NCI-H1417 treated with DMSO at 0.1 percent for 48 hours (cell line): ENCODE measurements at places on chromosomes 5 and 9.

- no peak for DNase-seq
These were observed 1.7 kb downstream of the INPP5E start for GRCh38 chr9:136437839-136438547.

DNA sequence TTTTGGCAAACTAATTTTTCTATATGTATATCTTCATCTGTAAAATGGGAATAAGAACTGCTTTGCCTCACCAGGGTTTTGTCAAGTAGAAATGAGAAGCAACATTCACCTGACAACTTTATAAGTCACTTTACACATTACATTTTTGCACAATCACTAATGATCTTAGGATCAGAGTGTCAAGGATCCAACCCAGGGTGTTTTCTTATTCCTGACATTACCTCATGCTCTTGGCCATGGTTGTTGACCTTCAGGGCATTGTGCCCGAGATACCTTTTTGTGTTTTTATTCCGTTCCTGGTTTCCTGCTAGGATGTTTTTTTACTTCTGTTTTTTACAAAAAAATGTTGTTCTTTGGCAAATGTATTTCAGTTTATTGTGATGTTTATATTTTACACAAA is 22.2 kb upstream of the RASA1 start:
- DNase-seq: no peak

DNA sequence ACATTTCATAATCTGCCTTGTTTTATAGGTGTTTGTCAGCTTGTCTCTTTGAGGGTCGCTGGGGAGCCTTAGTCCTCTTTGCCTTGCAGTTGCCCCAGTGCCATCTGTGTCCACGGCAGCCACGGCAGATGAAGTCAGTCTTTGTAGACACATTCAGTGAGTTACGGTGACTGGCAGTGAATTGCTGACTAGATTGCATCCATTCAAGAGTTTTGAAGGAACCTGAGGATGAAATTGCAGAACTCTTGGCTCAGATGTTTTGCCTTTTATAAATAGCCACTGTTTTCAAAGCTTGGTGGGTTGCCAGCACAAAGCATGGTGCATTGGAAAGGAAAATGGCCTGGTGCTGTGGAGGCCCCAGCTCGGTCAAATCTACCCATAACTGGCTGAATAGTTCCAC is 125.6 kb downstream of the TRIO start:
- DNase-seq: no peak

DNA sequence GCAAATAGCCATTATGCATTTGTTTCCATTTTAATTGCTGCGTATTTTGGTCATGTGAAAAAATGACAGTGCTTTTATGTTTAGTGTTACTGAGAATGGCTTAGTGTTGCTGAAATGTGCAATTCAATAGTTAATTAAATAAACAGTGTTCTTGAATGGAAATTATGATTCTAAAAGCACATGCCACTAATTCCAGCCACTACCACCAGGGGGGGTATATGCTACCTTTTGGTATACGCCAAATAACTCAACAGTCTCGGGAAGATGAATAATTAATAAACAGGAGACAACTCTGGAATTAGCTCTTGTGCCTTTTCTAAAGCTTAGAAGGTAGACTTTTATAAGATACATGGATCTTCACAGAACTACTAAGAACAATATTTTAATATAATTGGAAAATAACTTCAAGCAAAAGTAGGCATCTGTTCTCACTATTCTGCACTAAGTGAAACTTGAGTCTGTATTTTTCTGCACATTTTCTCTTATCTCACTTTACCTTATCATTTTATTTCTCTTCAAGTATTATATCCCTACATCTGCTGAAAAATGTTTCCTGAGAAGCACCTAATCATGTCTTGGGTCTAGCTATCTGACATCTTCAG is 83.5 kb upstream of the MINAR2 start:
- DNase-seq: no peak

DNA sequence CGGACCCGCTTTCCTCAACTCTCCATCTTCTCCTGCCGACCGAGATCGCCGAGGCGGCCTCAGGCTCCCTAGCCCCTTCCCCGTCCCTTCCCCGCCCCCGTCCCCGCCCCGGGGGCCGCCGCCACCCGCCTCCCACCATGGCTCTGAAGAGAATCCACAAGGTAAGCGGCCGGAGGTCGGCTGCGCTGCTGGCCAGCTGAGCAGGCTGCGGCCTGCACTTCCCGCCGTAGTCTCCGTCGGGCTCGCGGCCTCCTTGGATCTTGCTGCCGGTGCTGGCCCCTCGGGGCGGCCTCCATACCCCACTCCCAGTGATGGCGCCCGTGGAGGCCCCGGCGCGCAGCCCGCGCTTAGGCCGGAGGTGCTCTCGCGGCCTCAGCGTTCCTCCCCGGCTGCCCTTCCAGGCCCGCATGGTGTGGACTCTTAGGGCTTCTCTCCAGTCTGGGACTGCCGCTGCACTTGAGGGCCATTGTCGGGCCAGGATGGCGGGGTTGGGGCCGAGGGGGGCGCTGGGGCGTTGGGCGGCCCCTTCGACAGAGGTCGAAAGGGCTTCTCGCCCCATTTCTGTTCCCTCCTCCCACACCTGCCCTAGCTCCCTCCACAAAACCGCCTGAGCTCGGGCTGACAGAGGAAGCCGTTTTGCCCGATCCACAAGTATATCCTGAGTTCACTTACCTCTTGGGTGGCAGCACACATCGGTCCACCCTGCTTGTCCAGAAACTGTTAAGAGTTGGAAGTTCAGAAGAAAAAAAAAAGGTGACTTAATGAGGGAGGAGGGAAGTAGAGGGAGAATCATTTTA is 714 bp downstream of the UBE2D2 start:
- no peak for DNase-seq

DNA sequence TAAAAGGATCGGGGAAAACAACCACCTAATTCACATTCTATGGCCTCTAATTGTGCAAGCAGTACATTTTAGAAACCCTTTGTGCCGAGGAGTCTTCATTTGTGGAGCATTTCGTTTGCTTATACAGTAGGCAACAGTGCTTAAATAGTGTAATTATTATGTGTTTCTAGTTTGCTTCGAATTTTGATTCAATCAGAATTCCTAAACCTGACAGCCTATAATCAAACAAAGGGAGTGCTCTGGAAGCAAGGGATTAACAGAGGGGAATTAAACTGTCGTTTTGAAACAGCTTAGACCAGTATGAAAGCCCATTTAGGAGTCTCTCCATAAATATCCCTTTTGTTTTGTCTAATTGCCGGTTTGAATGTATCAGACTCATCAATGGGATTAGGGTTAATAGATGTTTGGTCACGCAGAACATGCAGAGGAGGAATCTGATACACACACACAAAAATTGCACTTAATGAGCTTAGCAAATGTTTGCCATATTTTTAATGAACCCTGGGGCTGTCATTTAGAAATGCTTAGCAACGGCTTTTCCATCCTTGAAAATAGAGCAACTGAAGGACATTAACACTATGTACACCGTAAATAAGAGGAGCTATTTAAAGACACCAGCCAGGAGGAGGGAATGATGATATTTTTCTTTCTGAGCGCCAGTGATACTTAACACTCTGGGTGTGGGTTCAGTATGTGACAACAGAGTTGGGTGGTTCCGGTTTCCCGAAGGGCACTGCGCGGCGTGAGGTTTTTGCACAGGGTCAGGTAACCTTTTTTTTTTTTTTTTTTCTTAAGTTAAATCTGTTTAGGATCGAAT is 404.7 kb downstream of the TLE4 start:
- peak; percentile 100 for DNase-seq

GRCh38 chr5:40619421-40619820 is 60.3 kb upstream of the PTGER4 start:
- DNase-seq: no peak

- no peak for DNase-seq
These were observed 1485.7 kb upstream of the CDH9 start for GRCh38 chr5:28523888-28524635.

- no peak for DNase-seq
These were observed 125.6 kb upstream of the LPAR1 start for GRCh38 chr9:111163716-111164389.

GRCh38 chr9:5515261-5515650 is 4.9 kb downstream of the PDCD1LG2 start:
- no peak for DNase-seq

- no peak for DNase-seq
These were observed 374.1 kb upstream of the IRX4 start for GRCh38 chr5:2256691-2257280.

GRCh38 chr5:150106674-150107426 is 20.5 kb upstream of the CSF1R start:
- DNase-seq: no peak

- no peak for DNase-seq
These were observed 154.1 kb upstream of the PAPPA start for GRCh38 chr9:115999498-115999897.

DNA sequence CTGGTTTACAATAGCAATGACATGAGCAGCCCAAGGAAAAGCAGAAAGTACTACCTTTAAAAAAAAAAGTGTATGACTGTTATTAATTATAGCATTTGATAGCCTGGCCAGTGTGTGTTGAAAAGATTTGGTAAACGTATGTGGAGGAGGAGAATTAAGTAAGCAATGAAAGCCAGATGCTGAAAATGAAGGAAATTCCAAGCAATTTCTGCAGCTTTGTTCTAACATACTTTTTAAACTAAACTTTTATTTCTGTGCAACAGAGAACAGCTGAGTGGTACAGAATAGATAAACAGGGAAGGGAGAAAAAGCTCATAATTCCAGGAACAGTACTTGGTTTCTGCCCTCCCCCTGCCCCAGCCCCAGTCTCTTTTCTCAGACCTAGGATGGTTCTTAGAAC is 252.6 kb downstream of the ADAMTSL1 start:
- DNase-seq: no peak

GRCh38 chr5:134569758-134570364 is 44.4 kb downstream of the JADE2 start:
- no peak for DNase-seq

DNA sequence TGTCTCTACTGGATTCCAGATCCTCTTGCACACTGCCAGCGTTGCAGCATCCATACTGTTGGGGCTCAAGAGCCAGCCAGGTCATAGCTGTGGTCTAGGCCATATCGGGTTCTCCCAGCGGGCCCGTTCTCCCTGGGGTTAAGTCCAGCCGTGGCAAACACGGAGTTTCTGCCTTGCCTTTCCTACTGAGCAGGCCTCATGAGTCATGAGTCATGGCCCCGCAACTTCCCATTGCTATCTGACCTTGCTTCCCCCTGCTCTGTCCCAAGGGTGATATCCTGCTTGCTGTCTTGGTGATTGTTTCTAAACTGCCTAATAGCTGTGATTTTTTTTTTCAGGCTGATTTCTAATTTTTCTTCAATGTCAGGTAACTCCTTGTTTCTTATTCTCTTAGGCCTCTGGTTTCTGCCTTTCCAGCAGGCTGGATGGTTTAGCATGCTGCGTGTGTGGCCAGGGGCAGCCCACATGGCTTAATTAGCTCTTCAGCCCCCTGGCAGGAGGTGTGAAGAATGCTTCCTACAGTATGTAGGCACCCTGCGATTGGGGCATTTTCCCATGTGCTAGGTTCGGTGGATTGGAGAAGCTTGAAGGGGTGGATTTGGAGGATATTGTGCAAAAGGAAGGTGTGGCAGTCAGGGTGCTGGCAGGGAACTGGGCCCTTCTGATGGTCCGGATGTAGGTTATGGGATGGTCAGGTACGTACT is 18.7 kb downstream of the DAPK1 start:
- DNase-seq: no peak

- no peak for DNase-seq
These were observed 153.5 kb downstream of the PPP2R2B start for GRCh38 chr5:146725025-146725424.

DNA sequence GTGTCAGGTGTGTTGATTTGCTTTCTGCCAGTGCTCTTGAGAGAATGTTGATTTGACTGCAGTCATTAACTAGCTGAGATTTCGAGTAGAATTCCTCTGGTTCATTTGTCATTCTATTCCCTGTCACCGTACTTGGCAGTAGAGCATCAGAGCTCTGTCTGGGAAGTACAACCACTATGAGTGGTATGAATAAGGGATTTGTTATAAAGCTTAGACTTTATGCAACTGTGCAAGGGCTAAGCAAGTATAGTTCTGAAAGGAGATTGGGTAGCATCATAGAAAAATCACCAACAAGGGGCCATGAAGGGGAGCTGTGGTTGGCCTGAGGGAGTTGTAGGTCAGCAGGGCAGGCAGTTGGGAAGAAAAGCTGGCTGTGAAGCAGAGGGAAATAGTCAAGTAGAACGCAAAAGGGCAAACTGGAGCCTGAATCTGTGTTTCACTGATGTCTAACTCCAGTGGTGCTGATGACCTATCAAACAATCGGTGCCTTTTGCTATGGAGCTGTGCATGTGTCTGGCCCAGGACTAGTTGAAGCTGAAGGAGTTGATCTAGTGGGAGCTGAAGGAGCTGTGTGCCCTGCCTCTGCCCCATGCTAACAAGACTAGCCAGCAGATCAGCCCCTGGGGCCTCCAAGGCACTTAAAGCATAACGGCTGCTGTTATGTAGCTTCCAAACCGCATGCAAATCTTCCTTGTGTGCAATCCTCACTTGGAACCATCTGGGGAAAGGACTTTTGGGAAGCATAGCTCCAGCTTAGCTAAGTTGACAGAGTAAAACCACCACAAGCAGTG is 110.0 kb downstream of the SLC28A3 start:
- DNase-seq: no peak

DNA sequence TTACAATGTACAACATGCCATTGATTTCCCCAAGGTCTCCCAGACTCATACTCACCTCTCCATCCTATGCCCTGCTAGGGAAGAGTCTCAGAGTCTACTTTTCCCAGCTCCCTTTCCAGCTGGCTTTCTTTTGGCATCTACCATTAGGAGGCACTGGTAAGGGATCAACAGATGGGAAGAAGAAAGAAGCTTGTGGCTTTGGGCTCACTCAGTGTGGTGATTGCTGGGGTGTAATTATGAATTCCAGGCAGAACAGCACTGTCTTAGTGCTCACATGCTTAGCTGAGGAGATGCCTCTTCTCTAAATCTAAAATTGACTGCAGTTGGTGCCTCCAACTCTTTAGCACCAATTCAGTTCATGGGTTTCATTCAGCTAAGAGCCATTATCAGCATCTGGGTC is 330.0 kb downstream of the PSAT1 start:
- no peak for DNase-seq

GRCh38 chr9:131165523-131165922 is 40.1 kb downstream of the NUP214 start:
- DNase-seq: no peak

DNA sequence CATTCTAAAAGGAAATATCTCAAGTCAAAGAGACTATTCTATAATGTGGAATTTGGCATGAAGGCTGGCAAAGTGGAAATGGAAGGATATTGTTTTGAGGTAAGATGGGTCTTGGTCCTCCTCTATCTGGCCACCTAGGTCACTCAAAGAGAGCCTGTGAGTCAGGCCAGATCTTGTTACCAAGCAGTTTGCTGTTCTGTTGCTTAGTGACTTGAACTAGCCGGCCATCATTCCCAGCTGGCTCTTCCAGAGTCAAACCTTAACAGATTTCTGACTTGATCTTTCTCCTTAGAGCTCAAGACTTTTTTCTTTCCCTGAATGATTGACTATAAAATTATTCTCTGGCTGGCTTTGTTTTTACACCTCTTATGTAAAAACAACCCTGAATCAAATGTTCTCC is 136.1 kb downstream of the PDE4D start:
- no peak for DNase-seq

DNA sequence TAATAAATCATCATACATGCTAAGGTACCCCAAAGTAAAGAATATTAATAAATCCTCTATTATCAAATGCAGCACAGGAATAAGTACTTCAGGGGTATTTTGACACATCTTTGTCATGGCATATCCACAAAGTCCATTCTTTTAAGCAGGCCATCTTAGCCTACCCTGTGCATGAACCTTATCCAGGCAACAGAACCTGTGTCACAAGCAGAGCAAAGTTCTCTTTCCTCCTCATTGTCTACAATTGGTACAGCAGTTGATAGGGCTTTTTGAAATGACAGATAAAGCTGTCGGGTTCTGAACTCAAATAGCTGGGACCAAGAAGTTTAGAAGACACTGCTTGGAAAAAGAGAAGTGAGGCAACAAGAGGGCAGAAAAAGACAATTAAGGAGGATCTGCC is 30.8 kb upstream of the PURA start:
- DNase-seq: no peak
